ENCODE measurements at places on chromosomes 1 and 21.

DNA sequence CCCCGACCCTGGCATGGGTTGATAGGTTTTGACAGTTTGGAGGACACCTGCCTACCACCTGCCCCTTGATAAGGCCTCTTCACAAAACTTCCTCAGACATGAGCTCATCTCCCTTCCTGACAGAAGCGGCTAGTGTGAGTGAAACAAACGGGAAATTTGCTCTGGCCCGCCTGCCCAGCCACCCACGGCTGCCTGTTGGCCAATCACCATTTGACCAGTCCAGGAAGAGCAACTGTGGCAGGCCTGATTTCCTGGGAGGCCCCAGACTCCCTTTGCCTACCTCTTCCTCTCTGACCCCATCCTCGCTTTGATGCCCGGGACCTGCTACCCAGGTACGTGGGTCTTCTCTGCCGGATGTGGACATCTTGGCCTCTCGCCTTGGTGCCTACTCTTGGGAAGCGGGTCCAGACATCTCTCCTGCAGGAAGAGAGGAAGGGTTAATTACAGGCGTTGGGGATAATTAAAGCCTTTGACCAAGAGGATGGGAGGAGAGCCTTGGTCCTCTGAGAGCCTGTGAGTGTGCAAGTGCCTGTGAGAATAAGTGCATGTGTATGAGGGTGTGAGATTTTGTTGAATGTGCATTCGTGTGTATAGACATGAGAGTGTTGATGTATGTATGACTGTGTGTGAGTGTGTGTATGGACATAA, 1.1 kb upstream of the EPHA2 start:
- no peak for DNase-seq

- DNase-seq, result no peak
Observed at GRCh38 chr1:247182994-247183393, 11.2 kb upstream of the ZNF124 start.

DNA sequence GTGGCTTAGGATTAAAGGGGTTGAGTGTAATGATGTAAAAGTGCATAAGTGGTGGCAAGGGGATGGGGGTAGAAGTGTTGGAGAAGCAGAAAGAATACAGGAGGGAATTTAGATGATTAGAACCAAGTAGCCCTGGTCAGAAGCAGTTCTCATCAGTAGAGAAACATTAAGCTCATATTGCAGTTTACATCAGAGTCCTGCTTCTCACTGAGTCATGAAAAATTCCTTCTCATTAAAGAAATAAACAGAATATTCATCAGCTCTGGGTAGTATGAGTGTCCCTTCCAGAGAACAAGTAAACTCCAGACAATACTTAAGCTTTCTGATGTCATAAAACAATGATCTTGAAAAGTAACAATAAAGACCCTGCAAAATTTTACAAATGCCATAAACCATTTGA, 36.5 kb downstream of the LRRIQ3 start:
- DNase-seq, result no peak

DNA sequence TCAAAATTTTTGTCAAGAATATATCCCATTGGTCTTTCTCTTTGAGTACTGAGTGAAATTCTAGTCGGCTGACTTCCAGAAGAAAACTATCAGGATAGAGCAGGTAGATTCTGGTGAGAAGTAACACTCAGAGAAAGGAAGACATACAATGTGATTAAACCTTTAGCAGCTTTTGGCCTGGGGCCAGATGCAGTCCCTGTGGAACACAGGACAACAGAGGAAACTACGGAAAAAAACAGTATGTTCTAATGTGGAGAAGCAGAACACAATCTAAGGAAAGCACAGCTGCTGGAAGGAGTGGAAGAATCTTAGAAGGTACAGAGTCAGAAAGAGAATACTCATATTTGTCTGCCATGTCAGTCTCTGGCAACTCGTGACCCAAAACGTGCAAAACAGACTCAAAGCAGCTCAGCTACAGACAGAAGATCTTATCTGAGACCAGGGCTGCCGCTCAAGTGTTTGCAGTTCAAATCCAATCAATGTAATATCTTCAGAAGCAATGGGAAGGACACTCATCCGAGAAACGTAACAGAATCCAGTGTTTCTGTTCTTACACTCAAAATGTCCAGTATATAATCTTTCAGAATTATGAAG, 283.8 kb downstream of the MRPL39 start:
- no peak for DNase-seq

GRCh38 chr1:9340864-9341263, 48.2 kb downstream of the SPSB1 start:
- DNase-seq, result no peak

GRCh38 chr21:37195059-37195458, 72.1 kb downstream of the VPS26C start:
- no peak for DNase-seq

DNA sequence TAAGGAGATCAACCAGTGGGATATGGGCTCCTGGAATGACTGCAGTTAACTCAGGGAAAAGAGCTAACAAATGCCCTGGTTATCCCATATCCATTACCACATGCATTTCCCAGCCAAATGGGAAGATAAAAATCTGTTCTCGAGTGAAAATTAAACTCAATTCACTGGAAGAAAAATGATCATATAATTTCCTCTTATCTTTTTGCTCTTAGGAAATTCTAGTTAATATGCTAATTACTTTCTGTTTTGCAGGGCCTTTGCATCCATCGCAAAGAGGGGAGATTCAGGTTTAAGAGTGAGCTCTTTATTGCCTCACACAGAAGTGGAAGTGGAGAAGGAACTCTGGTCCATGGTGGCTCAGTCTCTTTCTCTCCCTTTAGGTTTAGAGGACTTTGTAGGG, 3.9 kb upstream of the IL24 start:
- no peak for DNase-seq

DNA sequence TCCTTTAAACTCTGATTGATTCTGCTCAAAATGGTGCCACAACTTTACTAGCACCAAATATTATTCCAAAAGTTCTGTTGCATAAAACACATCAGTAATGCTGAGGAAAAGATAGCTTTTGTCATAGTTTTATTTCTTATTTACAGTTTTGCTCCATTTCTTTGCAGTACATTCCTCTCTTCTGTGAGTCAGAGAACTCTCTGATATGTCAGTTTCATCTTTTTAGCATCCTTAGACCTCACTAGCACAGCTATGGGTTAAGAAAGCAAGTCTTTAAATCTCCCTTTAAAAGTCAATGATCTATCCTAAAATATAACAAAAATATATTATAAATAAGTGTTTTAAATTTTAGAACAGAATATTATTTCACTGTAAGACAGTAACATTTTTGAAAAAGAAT, 356.6 kb upstream of the SNX7 start:
- DNase-seq, result no peak
